PC-3 (cell line): ENCODE measurements at places on chromosomes 12 and 14. TPM values are rescaled to one million over a fixed set of nuclear protein-coding genes. Genes with fewer than 3 reads are reported as not detected.

RDH12 gene
- total RNA-seq, result not detected in 2 replicates

GRCh38 chr12:6534945-6535696 is 804 bp downstream of the GAPDH start:
- peak; percentile 45 for DNase-seq

DNA sequence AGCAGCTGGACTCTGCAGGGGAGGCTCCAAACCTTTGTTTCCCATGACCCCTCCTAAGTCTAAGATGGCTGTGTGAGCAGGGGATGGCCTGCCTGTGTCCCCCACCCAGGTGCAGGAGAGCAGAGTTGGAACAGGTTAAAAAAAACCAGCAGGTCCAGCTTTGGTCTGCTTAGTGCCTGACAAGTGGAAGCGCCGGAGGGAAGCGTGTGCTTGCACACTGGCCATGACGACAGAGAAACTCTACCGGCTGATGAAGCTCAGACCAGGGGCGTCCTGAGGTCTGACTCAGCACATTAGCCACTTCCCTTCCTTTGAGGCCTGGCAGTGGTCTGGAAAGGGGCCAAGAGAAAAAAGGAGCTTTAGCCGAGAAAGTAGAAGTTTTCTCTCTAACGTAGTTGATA is 280.1 kb downstream of the VRK1 start:
- peak; percentile 97 for DNase-seq

DNA sequence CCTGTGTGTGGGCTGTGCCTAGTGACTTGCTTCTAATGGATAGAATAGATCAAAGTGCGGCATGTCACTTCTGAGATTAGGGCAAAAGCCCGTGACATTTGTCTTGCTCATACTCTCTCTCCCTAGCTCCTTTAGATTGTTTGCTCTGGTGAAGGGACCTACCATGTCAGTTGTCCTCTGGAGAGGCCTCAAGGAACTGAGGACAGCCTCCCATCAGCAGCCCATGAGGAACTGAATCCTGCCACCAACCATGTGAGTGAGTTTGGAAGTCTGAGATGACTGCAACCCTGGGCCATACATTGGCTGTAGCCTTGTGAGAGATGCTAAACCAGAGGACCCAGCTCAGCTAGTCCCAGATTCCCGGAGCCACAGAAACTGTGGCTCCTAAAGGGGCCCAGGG is 101.6 kb upstream of the ESRRB start:
- DNase-seq, result no peak

DNA sequence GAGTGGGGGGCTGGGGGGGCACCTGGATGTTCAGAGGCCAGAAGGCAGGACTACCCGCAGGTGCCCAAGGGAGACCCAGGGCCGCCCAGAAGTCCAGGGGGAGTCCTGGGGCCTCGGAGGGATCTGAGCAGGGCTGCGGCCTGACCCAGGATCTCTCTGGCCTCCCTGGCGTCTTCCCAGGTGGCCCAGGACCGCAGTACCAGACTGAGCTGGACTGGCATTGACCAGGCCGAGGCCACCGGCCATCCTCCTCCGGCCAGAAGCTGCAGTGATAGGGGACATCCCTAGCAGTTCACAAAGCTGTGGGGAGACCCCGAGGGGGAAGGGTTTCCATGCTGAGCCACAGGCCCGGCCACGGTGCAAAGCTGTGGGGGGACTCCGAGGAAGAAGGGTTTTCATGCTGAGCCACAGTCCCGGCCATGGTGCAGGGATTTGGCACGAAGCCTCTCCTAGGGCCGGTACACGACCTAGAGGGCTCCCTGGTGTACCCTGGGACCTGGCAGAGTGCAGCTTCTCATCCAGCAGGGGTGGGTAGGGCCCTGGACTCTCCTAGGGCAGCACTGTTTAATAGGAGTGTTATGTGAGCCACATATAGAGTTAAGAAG is 24.4 kb downstream of the FBRSL1 start:
- no peak for DNase-seq
